ENCODE measurements at places on chromosomes 11 and 22. TPM values are rescaled to one million over a fixed set of nuclear protein-coding genes. Genes with fewer than 3 reads are reported as not detected.

CYP2D6 gene
- 7.2 TPM for total RNA-seq

DEFB131B gene
- not detected for total RNA-seq

CCDC15 gene
- total RNA-seq, result 2.8 TPM

RFPL2 gene
- 0.53 TPM for total RNA-seq

LDHAL6A gene
- total RNA-seq, result not detected

BBOX1 gene
- not detected for total RNA-seq

MRGPRE gene
- total RNA-seq, result not detected

UBQLNL gene
- total RNA-seq, result 1.9 TPM

BCO2 gene
- 38.2 TPM for total RNA-seq

EIF1AD gene
- total RNA-seq, result 34.2 TPM

Measured in mesothelial cell of epicardium (in vitro differentiated cells).